ENCODE measurements at places on chromosomes 6 and 20.
A peak's percentile ranks its signal among the peaks of the same experiment; 100 is the strongest.

GRCh38 chr6:70411542-70412251 lies 1.6 kb upstream of the FAM135A start:
- DNase-seq = no peak

DNA sequence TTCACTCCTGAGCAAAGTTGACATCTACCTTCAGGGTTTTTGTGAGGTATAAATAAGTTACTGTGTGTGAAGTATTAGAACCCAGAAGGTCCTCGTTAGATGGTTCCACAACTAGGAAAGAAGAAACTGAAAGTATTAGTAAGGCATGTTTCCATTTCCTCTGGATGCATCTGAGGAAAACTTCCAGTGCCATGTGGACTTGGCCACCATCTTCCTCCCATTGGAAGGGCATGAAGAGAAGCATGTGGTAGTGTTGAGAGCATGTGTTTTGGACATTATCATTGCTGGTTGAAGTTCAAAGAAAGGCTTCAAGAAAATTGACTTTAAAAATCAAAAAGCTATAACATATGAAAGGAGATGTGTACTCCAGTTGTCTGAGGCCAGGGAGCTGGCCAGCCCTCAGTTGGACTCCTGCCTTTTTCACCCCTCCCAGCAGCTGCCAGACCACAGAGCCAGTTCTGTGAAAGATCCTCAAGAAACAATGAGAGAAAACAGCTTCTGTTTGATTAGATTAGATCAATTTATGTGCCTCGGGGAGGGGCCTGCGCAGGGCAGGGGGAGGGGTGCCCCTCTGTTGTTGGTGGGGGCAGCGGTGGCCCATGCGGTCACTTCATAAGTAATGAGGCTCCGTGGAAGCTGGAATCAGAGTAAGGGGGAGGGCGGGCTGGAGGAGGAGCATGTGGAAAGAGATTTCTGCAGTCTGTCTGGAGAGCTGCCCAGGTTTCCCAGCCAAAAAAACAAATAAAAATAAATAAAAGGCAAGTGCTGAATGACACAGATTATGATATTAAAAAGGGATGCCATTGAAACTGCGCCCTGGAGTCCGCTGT lies 154.0 kb downstream of the JARID2 start:
- peak; percentile 71 for DNase-seq

- DNase-seq = no peak
Measured at GRCh38 chr6:134636186-134636799, 313.6 kb downstream of the ALDH8A1 start.

- peak; percentile 85 for DNase-seq
Measured at GRCh38 chr6:13795041-13795750, 19.2 kb downstream of the MCUR1 start.

DNA sequence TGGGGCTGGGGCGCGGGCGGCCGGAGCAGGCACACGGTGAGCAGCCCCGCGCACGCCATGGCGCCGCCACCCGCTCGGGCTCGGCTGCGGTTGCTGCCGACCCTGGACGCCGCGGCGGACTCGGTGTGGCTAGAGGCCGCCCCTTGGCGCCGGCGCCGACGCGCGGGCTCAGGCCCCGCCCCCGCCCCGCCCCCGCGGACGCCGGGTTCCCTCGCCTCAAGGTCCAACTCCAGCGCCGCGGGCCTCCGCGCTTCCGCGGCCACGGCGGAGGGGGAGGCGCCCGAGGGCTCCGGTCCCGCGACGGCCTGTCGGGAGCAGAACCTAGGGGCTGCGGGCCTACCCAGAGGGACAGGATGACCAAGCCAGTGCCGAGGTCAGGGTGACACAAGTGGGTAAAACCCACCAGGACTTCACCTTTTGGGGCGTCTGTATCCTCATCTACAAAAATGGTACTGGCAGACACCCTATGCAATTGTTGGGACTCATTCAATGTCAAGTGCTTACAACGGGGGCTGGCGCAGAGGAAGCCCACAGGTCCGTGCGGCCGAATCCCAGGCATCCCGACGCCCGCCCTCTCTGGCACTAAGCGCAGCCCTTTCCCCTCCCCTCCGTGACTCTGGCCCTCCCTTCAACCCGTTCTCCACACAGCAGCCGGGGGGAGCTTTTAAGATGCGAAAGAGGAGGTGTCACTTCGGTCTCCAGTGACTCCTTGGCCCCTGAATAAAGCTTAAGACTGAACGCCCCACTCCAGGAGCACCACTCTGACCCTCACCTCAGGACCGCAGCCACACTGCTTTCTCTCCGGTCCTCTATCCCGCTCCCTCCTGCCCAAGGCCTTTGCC lies at the start of gene NECAB3:
TSS of gene NECAB3 (minus strand) at position 135 of the 842 bp plus-strand sequence. CDS start at position 59, 76 bp downstream.
- peak; percentile 85 for DNase-seq
